Peyer's patch (tissue), 4 donors: ENCODE measurements at places on chromosomes 2 and 18. TPM values are rescaled to one million over a fixed set of nuclear protein-coding genes. Genes with fewer than 3 reads are reported as not detected.

ESPNL gene
- total RNA-seq, result 0.27 TPM

MAPK4 gene
- total RNA-seq, result 2.0 TPM

PRSS56 gene
- total RNA-seq, result not detected

PPP1R1C gene
- not detected for total RNA-seq

EHBP1 gene
- 27.1 TPM for total RNA-seq

STAT4 gene
- 18.2 TPM for total RNA-seq

TXNDC9 gene
- 39.2 TPM for total RNA-seq

RNU2-63P gene
- total RNA-seq, result 1,585 TPM

ITGB6 gene
- 17.3 TPM for total RNA-seq

MEP1B gene
- total RNA-seq, result 477 TPM

FAM210A gene
- total RNA-seq, result 10.3 TPM

MMADHC gene
- total RNA-seq, result 40.6 TPM

SRD5A2 gene
- not detected for total RNA-seq

COLEC11 gene
- 5.8 TPM for total RNA-seq

PAX8 gene
- total RNA-seq, result 22.1 TPM

STARD7 gene
- total RNA-seq, result 78.4 TPM

FBXO36 gene
- 2.7 TPM for total RNA-seq

AFF3 gene
- total RNA-seq, result 11.2 TPM

POMC gene
- total RNA-seq, result not detected

IMPACT gene
- 12.3 TPM for total RNA-seq

TLX2 gene
- total RNA-seq, result 1.7 TPM

NT5C1B gene
- total RNA-seq, result not detected

KCNJ13 gene
- total RNA-seq, result 390 TPM

CNDP1 gene
- 0.53 TPM for total RNA-seq

G6PC2 gene
- total RNA-seq, result not detected

UGT1A1 gene
- 20.4 TPM for total RNA-seq

ERMN gene
- total RNA-seq, result 0.40 TPM

MROH2A gene
- total RNA-seq, result 0.27 TPM

NOTO gene
- not detected for total RNA-seq

MAB21L4 gene
- 2.1 TPM for total RNA-seq

CEP76 gene
- total RNA-seq, result 17.3 TPM

KLHL41 gene
- total RNA-seq, result 0.67 TPM

RBM45 gene
- total RNA-seq, result 13.8 TPM

SRSF7 gene
- 93.3 TPM for total RNA-seq

ABCG8 gene
- 15.2 TPM for total RNA-seq

ADGRF3 gene
- not detected for total RNA-seq
